ENCODE measurements at places on chromosomes 4 and X. TPM values are rescaled to one million over a fixed set of nuclear protein-coding genes. Genes with fewer than 3 reads are reported as not detected.

GRCh38 chr4:107837776-107838618 is 13.3 kb downstream of the SGMS2 start:
- DNase-seq: no peak

Gene HTN3
- total RNA-seq: not detected

DNA sequence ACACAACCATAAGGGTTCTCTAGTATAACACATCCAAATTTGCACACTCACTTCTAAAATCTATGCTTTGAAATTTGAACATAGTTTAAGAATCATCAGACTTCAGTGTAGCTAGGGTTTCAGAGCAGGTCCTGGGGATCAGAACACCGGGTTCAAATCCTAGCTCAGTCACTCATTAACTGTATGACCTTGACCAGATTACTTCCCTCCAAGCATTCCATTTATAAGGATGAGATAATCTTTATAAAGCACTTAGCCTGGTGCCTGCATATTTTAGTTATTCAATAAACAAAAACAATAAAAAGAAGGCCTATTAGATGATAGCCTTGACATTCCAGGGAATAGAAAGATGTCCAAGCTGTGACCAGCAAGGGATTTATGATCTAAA is 4.8 kb upstream of the STBD1 start:
- no peak for DNase-seq

DNA sequence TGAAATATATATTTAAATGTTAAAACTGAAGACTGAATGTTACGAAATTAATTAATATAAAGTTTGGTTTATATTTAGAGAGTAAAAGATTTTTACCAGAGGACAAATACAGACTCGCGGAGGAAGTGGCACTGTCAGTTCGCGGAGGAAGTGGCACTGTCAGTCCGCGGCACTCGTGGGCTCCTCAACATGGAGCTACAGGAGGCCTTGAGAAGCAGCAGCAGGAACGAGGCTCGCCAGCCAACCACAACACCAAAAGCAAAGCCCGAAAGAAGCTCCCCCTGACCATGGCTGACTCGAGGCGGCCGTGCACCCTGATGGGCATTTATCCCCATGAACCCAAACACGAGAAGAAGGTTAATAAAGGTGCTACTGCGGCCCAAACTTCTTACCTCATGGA is 125.3 kb upstream of the PABPC4L start:
- no peak for DNase-seq

DNA sequence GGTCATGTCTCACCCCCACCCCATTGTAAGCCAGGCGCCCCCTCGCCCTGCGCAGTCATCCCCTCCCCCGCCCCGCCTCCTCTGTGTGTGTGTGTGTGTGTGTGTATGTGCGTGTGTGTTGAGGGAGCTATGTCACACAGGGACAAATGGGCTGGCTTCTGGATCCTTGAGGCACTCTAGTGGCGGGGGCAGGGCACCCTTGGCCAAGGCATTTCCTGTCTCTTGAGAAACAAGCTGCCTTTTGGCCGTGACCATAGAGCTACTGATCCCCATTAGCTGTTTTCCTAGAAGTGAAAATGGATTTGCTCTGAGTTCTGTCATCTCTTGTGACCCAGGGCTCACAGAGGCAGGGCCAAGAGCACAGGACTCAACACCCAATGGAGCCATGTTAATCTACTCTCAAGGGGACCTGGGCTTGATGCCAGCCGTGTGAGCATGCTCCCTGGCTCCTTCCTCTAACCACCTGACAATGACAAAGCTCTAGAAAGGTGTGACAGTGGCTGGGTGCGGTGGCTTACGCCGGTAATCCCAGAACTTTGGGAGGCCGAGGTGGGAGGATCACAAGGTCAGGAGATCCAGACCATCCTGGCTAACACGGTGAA is 162.5 kb upstream of the BCOR start:
- no peak for DNase-seq

Gene SSX2B
- not detected for total RNA-seq

Gene NUP54
- total RNA-seq: 76.2 TPM

- no peak for DNase-seq
Observed at GRCh38 chrX:26262121-26262523, 46.2 kb downstream of the MAGEB5 start.

DNA sequence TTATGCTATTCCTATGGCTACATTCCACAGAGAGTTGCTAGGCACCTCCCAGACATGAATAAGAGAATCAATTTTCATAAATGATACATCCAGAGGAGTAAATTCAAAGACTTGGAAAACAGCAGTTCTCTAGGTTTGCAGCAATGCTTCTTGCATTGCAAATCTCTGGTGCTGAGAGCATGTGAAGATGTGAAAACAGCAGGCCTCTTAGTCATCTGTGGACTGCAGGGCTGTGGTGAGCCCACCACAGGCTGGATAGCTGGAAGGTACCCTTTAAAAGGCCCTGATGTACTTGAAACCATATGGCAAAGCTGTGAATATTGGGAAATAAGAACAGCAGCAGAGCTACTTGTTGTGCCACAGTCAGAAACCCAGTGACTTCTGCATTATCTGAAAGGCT is 2135.9 kb downstream of the ARAP2 start:
- no peak for DNase-seq

DNA sequence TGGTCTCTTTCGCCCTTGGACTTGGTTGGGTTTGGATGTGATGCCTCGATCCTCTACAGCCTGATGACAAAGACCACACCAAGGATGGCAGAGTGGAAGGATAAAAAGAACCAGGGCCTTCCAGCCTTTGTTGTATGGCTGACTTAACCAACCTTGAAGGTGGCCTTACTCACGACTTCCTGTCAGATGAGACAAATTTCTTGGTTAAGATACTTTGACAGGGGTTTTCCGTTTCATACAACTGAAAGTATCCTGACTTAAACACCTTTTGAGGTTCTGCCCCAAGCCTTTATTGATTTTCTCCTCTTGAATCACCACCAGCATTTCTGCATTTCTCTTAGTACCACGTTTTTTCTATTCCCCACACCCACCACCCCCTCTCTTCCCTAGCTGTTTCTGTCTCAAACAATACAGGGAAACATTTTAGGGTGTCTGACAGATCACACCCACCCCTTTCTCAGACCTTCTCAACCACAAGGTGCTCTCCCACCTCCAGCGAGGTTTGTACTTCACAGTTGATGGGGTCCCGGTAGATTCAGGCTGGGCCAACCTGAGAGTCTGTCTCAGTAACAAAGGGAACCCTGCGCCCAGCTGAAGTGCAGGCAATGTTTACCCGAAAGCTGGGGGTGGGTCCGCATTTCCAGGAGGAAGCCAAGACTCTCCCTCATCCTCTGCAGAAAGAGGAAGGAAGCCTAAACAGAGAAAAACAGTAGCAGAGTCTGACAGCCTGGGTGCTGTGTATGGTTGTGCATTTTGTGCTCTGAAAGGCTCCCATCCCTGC is 5.0 kb upstream of the TSPAN5 start:
- peak; percentile 77 for DNase-seq

Gene MAGEA8
- not detected for total RNA-seq

Measured in activated naive CD8-positive, alpha-beta T cell treated with anti-CD3 and anti-CD28 coated beads for 36 hours (primary cell).